ENCODE measurements at places on chromosomes 11 and 22.

GRCh38 chr11:4589017-4589416 is 4.8 kb upstream of the OR52I1 start:
- DNase-seq: no peak

GRCh38 chr11:7974668-7975067 is 9.4 kb upstream of the NLRP10 start:
- no peak for DNase-seq

DNA sequence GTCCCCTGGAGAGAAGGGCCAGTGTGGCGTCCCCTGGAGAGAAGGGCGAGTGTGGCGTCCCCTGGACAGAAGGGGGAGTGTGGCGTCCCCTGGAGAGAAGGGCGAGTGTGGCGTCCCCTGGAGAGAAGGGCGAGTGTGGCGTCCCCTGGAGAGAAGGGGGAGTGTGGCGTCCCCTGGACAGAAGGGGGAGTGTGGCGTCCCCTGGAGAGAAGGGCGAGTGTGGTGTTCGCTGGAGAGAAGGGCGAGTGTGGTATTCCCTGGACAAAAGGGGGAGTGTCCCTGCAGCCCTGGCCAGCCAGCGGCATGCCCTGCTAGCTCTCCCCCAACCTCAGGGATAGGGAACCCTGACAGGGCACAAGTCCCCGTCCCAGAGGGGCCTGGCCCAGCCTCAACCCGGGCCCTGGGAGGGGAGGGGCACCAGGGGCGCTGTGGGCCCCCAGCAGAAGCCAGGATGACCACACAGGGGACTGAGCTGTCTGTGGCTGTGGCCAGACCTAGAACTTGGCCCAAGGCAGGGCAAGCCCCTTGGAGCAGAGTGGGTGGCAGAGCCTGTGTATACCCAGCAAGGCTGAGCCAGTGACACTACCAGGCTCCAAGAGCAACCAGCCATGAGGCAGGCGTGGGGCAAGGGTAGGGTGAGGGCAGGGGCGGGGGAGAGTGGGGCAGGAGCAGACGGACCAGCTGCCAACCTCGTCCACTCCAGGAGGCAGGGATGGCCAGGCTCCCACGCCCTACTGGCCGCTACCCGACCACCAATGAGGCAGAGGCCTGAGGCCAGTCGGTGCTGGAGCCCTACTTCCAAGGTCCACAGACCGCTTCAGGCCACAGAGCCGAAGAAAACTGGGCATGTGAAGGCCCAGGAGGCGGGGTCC is 4.2 kb downstream of the HRAS start:
- no peak for DNase-seq

DNA sequence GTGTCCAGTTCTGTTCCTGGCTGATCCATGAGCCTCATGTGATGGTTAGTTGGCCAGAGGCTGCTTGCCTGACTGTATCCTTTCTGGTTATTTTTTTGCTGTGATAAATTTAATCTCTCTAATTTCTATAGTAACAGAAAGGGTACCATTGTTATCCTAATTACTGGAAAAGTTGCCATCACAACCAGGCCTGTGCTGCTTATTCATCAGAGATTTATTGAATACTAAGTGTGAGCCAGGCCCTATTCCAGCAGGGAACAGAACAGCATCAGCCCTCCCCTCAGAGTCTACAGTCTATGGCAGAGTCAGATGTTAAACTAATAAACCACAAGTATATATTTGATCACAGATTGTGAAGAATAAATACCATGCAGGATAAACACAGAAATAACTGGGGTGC is 86.8 kb downstream of the DEPDC5 start:
- DNase-seq: no peak

GRCh38 chr11:128480665-128481064 is 106.7 kb downstream of the ETS1 start:
- DNase-seq: no peak

Data from left renal cortex interstitium (tissue), 4 donors.